Mammary microvascular endothelial cell (primary cell): ENCODE measurements at places on chromosomes 6 and 20. TPM values are rescaled to one million over a fixed set of nuclear protein-coding genes. Genes with fewer than 3 reads are reported as not detected.

DNPH1 gene
- 96.9 and 164 TPM in 2 replicates for total RNA-seq

GGTLC1 gene
- not detected in 2 replicates for total RNA-seq

OXT gene
- total RNA-seq, result not detected in 2 replicates

TRIM10 gene
- total RNA-seq, result not detected in 2 replicates

DDO gene
- total RNA-seq, result 0.67 and 0.84 TPM in 2 replicates

SYCP2L gene
- not detected in 2 replicates for total RNA-seq

VGLL2 gene
- total RNA-seq, result not detected in 2 replicates

HLA-DRA gene
- total RNA-seq, result not detected in 2 replicates

MAN1A1 gene
- total RNA-seq, result 26.4 and 28.1 TPM in 2 replicates

FAM83C gene
- not detected in 2 replicates for total RNA-seq

GSTA2 gene
- total RNA-seq, result not detected in 2 replicates

MAPK14 gene
- 38.0 TPM in 2 replicates for total RNA-seq

ZFP57 gene
- not detected in 2 replicates for total RNA-seq

C20orf141 gene
- total RNA-seq, result not detected in 2 replicates

PACSIN1 gene
- total RNA-seq, result not detected in 2 replicates

LRRC73 gene
- total RNA-seq, result not detected in 2 replicates

FAM50B gene
- total RNA-seq, result 10.3 and 11.8 TPM in 2 replicates

WFDC5 gene
- total RNA-seq, result not detected in 2 replicates

SLC44A4 gene
- total RNA-seq, result 0.30 and 0.33 TPM in 2 replicates

TGM3 gene
- not detected in 2 replicates for total RNA-seq

CD93 gene
- 375 and 394 TPM in 2 replicates for total RNA-seq

COL11A2 gene
- 0.07 and 0.15 TPM in 2 replicates for total RNA-seq

C2 gene
- total RNA-seq, result not detected in 2 replicates

PSMB9 gene
- 135 and 157 TPM in 2 replicates for total RNA-seq

SPATS1 gene
- total RNA-seq, result not detected in 2 replicates

LGSN gene
- not detected in 2 replicates for total RNA-seq

EEF1A2 gene
- total RNA-seq, result 0.20 and 0.40 TPM in 2 replicates

KCNG1 gene
- 0.87 and 1.3 TPM in 2 replicates for total RNA-seq

ADGB gene
- not detected in 2 replicates for total RNA-seq

PTPRK gene
- 47.2 and 57.2 TPM in 2 replicates for total RNA-seq

BPIFA1 gene
- not detected in 2 replicates for total RNA-seq

TSBP1 gene
- not detected in 2 replicates for total RNA-seq

SLC22A2 gene
- total RNA-seq, result not detected in 2 replicates

IL17F gene
- total RNA-seq, result not detected in 2 replicates

PAX1 gene
- not detected in 2 replicates for total RNA-seq

ATG5 gene
- 28.7 and 35.2 TPM in 2 replicates for total RNA-seq

BPIFB2 gene
- not detected in 2 replicates for total RNA-seq

SH3BGRL2 gene
- total RNA-seq, result 23.8 and 27.3 TPM in 2 replicates

DLK2 gene
- not detected in 2 replicates for total RNA-seq

SCUBE3 gene
- 0.13 and 0.15 TPM in 2 replicates for total RNA-seq

RBM38 gene
- 35.5 and 40.7 TPM in 2 replicates for total RNA-seq

SYNCRIP gene
- total RNA-seq, result 87.6 and 88.4 TPM in 2 replicates

HLA-DMB gene
- 1.2 and 1.3 TPM in 2 replicates for total RNA-seq

OR2H2 gene
- total RNA-seq, result not detected in 2 replicates

GPR6 gene
- total RNA-seq, result not detected in 2 replicates
